Stimulated activated CD4-positive, alpha-beta T cell treated with anti-CD3 and anti-CD28 coated beads, Interleukin-4, amount 100 ng/mL, for 48 hours (primary cell): ENCODE measurements at places on chromosomes 4 and X.

- DNase-seq, result no peak
These were observed 21.7 kb upstream of the GPM6A start for GRCh38 chr4:175833574-175834311.

- no peak for DNase-seq
These were observed 66.0 kb downstream of the CAMK2D start for GRCh38 chr4:113695328-113696169.

- no peak for DNase-seq
These were observed 48.8 kb upstream of the GALNT7 start for GRCh38 chr4:173119818-173120217.

DNA sequence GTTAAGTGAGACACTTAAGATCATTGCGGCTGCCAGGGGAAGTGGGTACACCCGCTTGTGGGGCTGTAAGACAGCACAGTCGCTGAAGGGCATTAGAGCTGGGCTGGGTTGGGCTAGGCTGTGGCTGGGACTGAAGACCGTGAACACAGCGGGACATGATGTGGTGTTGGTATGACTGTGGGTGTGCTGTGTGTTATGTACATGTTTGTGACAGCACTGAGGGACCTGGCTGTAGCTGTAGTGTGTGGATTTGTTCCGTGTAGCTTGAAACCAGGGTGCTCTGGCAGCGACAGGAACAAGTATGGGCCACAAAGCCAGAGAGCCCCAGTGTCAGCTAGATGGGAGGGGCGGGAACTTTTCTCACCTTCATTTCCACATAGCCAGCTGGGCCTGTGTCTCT lies 82.1 kb downstream of the NHSL2 start:
- peak; percentile 1 for DNase-seq

DNA sequence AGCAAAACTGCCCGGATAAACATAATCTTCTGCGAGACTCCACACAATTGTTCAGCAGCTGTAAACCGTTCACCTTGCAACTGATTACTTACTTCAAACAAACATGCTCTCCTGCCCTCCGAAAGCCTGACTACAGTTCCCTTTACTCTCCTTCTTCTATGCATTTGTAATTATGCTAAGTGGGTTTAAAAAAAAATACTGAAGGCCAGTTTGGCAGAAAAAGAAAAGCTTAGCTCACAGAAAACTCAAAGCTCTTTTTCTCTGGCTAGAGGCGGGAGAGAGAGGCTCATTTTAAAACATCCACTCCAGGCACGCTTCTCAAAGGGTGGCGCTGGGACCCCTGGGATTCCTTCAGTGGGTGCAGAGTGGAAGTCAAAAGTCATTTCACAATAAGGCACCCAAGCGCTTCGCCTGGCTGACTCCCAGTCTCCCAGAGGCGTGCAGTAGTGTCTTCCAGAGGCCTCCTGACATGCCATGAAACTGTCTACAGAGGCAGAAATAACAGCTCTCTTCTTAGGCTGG lies 1.9 kb downstream of the DHRSX start:
- DNase-seq, result no peak

- DNase-seq, result no peak
These were observed 52.9 kb downstream of the METTL14 start for GRCh38 chr4:118738090-118738489.

- DNase-seq, result no peak
These were observed 946.4 kb downstream of the PDHA2 start for GRCh38 chr4:96786306-96786705.

DNA sequence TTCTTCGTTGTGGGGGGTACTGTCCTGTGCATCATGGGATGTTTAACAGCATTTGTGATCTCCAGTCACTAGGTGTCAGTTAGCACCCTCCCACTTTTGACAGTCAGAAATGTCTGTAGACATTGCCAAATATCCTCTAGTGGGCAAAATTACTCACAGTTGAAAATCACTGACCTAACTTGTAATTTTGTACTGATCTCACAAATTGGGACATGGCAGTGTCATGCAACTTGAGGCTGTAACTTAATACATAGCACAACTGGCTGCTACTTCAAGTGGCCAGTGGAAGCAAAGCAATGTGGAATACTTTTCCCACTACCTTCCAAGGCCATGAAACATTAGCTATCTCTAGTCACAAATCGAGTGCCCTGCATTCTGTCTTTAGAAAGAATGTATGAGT lies 23.2 kb upstream of the TSPAN7 start:
- no peak for DNase-seq

DNA sequence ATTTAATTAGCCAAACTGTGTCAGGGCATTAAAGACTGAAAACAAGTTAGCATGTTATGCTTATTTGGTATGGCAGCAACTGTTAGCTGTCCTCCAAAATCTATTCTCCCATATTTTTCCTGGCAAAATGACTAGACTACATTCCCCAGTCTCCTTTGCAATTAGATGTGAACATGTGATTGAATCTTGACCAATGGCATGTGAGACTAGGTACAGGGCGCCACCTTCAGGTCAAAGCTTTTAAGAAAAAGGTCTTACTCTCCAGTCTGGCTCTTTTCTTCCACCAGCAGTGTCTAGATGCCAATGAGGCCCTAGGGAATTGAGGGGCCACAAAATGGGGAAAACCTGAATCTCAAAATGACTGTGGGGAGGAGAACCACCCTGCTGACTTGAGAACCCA lies 408.2 kb downstream of the SMARCA1 start:
- DNase-seq, result peak; percentile 0

- no peak for DNase-seq
These were observed 220.3 kb downstream of the KCNIP4 start for GRCh38 chr4:21728304-21728703.

DNA sequence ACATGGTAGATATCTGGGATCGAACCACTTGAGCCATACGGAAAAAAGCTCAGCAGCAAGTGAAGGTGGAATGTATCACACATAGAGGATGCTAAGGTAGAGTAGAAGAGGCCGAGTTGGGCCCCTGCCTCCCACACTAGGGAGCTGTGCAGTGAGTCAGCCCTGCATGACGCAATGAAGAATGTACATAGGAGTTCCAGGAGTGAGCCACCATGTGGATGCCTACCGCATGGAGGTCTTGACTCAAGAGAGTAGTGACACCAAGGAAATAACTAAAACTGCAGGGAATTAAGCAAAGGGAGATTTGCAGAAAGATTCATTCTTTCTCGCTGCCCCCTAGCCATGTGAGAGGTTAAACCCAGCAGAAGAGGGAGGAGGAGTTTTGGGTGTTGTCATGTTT lies 389.6 kb upstream of the IGFBP7 start:
- DNase-seq, result no peak

DNA sequence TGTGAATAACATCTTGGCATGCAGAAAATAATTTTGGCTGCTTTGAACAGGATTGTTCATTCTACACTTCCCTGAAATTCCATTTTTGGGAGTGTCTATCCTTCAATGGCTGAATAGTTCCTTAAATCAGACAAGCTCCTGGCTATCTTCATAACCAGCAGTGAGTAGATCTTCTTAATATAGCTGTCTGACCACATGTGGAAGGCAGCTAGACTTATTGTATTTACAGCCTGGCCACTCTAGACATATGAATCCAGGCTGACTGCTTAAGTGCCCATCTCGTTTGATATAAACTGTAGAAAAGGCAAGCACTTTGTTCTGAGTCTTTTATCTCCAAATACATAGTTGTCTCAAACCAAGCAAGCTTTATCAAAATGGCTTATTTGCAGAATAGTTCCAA lies 40.0 kb downstream of the PWWP3B start:
- DNase-seq, result no peak

GRCh38 chr4:14693728-14694127 lies 308.6 kb upstream of the CPEB2 start:
- no peak for DNase-seq

DNA sequence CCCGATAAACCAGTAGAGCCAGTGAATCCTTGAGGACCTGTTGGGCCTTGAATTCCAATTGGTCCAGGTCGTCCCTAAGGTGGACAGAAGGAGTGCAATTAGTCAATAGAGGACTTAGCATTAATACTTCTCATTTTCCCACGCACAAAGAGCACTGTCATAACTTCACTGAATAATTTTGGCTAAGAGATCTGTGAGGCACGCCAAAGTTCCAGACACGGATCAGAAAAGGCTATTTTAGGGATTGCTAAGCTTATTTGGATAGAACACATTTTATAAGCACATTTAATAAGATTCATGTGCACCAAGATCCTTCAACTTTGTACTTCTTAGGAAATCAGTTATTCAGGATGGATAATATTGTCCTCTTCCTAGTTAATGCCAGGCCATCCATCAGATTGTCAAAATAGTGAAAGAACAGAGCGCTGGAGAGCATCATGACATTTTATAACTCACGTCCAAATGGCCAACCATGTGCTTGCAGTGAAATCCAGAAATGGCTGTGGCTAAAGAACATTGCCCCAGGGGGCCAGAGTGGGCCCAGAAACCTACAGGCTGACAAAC lies 129.8 kb downstream of the ATG4A start:
- no peak for DNase-seq

DNA sequence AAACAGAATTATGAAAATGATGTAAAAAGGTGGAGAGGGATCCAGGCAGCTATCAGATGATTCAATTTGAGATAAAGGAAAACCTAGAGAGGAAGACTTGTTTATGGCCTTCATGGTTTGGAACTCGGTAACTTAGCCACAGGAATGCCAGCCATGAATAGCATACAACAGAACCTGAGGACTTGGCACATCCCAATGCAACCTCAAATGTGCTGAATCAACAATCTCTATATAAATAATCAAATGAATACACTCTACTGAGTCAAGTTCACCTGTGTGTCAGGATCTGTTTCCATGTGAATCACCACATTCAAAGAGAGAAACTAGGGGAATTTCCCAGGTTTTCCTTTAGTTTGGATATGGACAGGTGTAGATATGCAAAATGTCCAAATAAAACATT lies 86.9 kb downstream of the MBNL3 start:
- no peak for DNase-seq

- DNase-seq, result no peak
These were observed 73.7 kb downstream of the RTL9 start for GRCh38 chrX:110432091-110432905.

- no peak for DNase-seq
These were observed 325.9 kb downstream of the NR3C2 start for GRCh38 chr4:148116264-148116663.

GRCh38 chr4:40261231-40262076 lies 64.6 kb downstream of the RHOH start:
- DNase-seq, result no peak

DNA sequence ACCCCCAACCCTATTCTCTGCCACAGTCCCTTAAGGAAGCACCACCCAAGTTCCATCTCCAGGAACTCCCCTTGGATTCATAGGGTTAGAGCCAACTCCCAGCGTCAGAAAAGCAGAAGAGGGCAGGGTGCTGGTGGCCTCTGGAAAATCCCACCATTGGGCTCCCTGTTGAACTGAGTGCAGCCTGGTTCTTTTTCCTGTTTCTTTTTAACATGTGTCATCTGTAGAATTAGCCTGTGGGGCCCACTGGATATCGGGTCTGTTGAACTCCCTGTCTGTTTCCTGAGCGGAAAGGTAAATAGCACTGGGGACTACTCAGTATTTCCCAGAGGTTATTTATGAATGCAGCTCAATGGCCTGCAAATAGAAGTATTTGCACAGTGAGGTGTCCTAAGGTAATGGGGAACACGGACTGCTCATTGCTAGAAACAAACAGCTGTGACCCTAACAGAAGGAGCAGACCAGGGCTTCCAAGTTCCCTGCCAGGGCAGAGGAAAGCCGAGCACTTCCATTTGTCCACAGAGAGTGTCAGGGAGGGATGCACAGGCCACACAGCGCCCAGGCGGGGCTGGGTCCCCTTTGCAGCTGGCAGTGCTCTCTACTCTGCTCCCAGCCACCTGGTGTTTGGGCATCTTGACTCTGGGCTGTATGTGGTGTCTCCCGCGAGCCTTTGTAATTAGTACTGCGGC lies 102.6 kb downstream of the FHDC1 start:
- no peak for DNase-seq
